ENCODE measurements at places on chromosomes 6 and 20.

- DNase-seq: no peak
Measured at GRCh38 chr6:17867880-17868279, 119.6 kb downstream of the KIF13A start.

- DNase-seq: peak; percentile 7
Measured at GRCh38 chr20:36214684-36215256, 21.5 kb upstream of the AAR2 start.

GRCh38 chr20:25325073-25325472, 65.6 kb downstream of the ABHD12 start:
- no peak for DNase-seq

DNA sequence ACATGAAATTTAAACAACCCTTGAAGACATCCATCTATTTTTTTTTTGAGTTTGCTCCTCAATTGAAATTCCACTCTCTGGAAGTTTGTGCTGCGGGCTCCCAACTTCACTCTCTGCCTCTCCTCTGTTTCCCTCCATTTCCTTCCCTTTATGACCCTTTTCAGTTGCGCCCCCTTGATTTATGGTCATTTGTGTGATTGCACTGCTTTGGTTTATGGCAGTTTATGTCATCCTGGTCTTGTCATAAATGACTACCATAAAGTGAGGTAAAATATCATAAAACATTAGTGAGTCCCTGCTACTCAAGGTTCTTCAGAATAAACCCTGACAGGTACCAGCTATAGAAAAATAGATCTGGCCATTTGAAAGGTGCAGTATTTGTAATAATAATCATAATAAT, 348.3 kb upstream of the ZFP64 start:
- DNase-seq: no peak
